Activated naive CD8-positive, alpha-beta T cell treated with anti-CD3 and anti-CD28 coated beads for 36 hours (primary cell): ENCODE measurements at places on chromosomes 16 and 17.

GRCh38 chr17:68397108-68397536 lies 60.2 kb downstream of the WIPI1 start:
- no peak for DNase-seq

GRCh38 chr16:68492543-68493411 lies 44.5 kb upstream of the SMPD3 start:
- no peak for DNase-seq

DNA sequence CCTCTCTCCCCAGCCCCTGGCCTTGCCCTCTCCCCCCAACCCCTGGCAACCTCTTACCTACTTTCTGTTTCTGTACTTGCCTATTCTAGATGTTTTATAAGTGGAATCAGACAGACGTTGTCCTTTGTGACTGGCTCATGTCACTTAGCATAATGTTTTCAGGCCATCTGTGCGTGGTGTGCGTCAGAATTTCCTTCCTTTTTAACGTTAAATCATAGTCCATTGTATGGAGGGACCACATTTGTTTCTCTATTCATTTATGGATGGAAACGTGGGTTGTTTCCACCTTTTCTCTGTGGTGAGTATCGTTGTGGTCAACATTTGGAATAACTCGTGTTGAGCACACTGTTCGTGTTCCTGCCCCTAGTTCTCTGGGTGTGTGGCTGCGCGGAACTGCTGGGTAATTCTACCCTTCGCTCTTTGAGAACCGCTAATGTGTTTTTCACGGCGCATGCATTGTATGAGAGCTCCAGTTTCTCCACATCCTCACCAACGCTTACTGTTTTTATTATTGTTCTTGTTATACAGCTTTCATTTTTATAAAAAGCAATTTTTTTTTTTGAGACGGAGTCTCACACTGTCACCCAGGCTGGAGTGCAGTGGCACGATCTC lies 26.3 kb downstream of the ACTG1 start:
- no peak for DNase-seq

DNA sequence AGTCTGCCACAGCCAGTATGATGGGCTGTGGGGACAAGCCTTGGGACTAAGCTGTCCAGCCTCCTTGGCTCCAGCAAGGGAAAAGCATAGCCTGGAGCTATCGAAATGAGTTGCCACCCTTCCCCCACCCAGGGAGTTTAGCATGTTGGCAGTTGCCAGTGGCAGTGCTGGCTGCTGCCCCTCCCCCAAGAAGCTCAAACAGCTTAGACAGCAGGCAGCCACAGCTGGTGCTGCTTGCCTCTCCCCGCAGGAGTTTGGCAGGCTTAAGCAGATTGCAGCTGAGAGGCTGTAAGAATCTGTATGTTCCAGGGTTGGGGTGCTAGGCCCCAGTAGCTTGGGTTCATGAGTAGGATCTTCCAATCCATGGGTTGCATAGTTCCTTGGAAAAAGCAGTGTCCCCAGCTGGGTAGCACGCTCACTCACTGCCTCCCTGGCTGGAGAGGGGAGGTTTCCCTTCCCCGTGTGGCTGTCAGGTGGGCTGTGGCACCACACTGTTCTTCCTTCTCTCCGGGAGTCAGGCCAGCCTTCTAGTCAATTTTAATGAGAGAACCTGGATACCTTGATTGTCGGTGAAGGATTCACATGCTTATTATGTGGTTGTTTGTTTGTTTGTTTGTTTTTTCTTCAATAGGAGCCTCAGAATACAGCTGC lies 506.1 kb downstream of the CDH11 start:
- DNase-seq = no peak

DNA sequence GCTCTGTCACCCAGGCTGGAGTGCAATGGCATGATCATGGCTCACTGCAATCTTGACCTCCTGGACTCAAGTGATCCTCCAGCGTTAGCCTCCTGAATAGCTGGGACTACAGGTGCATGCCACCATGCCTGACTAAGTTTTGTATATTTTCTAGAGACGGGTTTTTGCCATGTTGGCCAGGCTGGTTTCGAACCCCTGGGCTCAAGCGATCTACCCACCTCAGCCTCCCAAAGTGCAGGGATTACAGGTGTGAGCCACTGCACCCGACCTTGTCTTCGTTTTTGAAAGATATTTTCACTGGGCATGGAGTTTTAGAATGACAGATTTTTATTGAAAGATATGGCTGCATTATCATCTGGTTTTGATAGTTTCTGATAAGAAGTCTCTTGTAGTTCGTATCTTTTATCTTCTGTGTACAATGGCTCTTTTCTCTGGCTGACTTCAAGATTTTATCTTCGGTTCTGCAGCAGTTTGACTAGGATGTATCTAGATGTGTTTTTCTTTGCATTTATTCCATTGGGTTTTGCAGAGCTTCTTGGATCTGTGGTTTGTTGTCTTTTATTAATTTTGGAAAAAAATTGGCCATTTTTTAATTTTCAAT lies 14.6 kb downstream of the ADGRG5 start:
- DNase-seq = no peak

GRCh38 chr16:85665929-85666328 lies 22.8 kb downstream of the GINS2 start:
- DNase-seq = no peak

DNA sequence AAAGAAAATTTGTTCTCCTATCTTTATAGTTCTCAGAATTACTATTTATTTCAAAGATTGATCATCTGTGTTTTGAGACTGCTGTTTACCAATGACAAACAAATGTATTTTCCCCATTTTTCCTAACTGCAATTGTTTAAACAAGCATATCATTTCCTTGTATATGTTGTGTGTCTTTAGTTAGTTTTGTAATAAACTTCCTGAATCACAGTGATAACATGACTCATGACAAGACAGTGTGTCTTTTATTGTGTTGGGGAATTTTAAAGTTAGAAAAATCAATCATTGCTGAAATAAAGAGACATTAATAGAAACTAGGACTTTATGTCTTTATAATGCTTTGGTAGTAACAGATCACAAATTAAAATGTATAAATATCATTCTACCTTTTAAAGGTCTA lies 348.5 kb downstream of the KCNJ2 start:
- DNase-seq = no peak

GRCh38 chr16:8175411-8175810 lies 414.9 kb downstream of the TMEM114 start:
- no peak for DNase-seq

GRCh38 chr16:30481381-30481780 lies 8.8 kb downstream of the ITGAL start:
- DNase-seq = no peak

DNA sequence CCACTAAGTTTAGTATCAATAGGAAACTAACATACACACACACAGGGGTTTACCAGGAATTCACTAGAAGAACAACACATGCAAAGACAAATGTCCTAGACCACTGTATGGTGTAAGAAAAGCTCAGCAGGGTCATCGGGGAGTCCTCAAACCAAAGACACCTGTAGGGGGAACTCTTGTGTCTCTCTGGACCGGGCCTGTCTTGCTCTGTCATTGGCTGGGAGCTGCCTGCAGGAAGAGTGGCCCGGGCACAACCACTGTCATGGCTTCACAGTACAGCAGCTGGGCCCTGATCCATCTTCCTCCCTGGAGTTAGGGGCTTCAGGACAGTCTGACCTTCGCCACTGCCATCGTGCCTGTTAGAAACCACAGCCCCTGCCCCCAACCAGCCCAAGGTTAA lies 263.6 kb upstream of the DYNLRB2 start:
- no peak for DNase-seq

- no peak for DNase-seq
These were observed 509 bp downstream of the CNEP1R1 start for GRCh38 chr16:50025537-50025931.

DNA sequence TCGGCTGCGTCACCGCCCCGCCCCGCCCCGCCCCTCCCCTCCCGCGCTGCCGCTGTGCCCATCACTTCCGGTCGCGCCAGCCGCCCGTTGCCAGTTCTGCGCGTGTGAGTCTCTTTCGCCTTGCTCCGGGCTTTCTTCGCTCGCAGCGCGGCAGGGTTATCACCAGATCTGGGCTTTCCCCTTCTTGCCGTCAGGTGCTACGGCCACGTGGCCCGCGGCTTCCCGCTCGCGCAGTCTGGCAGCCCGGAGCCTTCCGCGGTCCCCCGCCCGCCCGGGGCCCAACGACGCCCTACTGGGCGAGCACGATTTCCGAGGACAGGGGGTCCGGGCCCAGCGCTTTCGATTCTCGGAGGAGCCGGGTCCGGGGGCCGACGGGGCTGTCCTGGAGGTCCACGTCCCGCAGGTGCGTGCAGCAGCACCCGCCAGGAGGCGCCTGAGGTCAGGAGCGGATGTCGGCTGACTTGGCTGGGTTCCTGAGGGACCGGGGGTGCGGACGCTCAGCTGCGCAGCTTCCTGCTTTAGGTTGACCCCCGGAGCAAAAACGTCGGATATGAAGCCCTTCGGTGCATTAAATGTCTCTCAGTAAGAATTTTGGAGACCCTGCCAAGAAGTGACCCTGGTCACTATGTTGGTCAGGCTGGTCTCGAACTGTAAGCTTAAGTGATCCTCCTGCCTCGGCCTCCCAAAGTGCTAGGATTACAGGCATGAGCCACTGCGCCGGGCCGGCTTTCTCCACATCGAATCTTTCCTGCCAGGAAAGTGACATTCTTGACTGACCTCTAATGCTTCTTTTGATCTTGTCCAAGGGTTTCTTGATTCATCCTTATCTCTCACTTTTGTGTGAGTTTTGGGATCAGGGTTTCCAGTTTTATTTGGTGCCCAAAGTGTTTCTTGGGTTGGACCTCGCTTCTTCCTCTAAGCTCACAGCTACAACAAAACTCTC lies at the start of gene METTL23:
TSS of gene METTL23 (plus strand) at position 64 of the 943 bp plus-strand sequence. CDS start 2,872 bp downstream, outside the sequence.
- DNase-seq = peak; percentile 84

- DNase-seq = no peak
These were observed 254.1 kb upstream of the IRX3 start for GRCh38 chr16:54540525-54541180.

DNA sequence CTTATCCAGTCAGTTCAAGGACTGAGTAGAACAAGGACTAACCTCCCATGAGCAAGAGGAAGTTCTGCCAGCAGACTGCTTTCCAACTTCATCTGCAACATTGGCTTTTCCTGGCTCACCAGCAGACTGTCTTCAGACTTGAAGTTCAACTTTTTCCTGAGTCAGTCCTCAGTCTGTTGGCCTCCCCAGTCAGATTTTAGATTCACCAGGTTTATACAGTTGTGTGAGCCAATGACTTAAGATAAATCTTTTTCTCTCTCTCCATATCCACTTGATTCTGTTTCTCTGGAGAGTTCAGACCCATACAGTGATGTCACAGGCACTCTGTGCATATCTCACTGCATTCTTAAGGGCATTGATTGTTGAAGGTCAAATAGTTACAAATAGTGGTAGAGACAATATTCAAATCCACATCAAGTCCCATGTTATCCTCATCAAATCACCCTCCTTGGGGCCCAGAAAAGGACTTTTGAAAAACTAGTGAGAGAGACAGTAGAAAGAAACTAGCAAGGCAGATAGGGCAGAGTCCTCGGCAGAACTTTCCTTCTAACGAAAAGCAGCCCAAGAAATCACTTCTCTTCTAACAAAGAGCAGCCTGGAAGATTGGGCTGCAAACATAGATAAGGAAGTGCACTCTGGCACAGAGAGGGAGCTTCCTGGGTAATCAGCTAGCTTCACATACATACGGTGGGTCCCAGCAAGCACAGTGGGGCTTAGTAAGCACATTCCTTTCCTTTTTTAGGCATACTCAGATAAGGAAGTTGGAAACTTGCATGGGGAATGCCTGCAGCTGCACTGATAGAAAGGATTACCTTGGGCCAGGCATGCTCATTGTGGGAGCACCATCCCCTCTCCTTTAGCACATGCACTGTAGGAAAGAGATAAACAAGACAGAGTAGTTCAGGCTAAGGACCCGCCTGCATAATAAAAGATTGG lies 132.3 kb upstream of the FAM20A start:
- no peak for DNase-seq

GRCh38 chr16:2776500-2777139 lies 460 bp downstream of the ELOB start:
- peak; percentile 61 for DNase-seq

- DNase-seq = no peak
These were observed 1030.3 kb upstream of the CDH8 start for GRCh38 chr16:63066552-63066951.

- peak; percentile 74 for DNase-seq
These were observed at the start of gene FLOT2 for GRCh38 chr17:28896884-28897768. Gene FLOT2, minus strand, starts transcription at chr17:28897733. Its CDS starts 159 bp downstream, at chr17:28897574.

GRCh38 chr17:49986396-49987289 lies 8.4 kb downstream of the DLX3 start:
- DNase-seq = no peak

DNA sequence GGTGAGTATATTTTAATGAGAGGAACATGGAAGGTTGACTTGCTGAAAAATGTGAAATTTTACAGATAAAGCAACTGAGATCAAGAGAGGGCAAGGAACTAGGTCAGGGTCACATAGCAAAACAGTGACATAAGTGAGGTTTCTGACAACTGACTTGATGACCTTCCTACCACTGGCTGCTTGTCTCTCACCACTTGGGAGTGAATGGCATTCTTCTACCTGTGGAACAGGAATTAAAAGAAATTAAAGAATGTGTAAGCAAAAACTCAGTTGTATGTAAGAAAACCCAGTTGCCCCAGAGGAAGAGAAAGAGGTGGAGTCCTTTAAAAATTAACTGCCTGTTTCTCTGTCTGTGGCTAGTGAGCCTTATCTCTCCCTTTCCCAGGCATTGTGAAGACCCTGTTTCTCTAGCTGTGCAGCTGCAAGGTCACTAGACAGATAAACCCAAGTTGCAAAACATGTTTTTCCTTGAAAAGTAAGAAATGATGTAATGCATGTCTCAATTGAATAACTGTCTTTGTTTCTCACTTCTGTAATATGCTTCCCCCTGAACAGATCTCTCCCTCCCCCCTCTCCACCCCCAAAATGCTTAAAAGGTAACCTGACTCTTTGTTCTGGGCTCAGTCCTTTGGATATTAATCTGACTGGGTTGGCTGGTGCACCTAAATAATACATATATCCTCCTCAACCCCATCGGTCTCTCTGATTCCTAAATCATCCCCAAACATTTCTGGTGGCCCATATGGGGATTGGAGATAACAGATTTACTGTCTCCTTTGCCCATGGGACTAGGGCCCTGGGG lies 23.4 kb downstream of the ACSM1 start:
- DNase-seq = no peak

DNA sequence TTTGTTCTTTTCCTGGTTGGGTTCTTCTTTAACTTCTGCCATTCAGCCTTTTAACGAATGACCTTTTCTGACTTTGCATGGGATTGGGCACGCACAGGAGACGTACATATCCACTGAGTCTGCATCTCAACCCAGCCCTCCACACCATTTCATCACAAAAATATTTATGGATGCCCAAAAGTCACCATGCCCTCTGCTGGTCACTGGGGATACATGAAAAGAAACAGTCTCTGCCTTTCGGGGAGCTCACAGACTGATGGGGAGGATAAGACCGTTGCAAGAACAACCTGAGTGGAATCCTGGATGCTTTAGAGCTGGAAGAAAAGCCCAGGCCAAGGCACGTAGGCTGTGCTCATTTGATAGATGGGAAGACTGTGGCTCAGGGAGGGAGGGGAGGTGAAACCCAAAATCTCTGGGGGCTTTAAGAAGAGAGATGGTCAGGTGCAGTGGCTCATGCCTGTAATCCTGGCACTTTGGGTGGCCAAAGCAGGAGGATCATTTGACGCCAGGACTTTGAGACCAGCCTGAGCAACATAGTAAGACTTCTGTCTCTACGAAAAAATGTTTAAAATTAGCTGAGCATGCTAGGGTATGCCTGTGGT lies 7.9 kb upstream of the MT2A start:
- DNase-seq = no peak
